ENCODE measurements at places on chromosomes 11 and 22.

DNA sequence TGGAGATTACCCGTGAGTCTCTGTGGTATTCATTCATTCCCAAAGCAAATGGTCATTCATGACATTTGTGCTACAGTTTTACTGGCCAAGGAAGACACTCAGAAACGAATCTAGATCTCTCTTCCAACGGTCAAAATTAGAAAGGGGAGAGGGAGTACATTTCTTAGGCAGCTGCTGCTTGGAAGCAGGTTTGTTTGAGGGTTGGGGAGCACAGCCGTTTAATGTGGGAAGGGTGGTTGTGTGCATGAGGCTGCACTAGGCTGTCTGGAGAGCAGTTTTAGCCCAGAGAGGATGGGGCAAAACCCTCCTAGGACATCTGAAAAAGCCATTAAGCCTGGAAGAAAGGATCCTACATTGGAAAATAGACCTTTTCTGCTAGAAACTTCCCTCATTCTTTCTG lies 29.7 kb upstream of the TIMP3 start:
- no peak for DNase-seq

GRCh38 chr11:118396097-118396501 lies 5.3 kb upstream of the ATP5MG start:
- no peak for DNase-seq

DNA sequence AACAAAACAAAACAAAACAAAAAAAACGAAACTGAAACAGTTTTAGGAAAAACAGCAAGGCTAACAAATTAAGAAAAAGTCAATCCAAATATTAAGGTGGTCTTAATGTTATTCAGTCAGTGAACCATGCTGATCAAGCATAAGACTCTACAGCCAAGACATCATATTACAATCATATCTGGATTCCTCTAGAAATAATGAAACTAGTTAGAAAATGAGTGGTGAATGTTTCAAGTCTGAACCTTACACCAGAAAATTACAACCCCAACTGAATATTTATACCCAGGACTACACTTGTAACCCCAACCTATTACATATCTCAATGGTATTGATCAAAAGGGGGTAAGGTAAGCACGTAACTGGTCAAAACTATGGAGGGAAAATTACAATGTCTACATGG lies 48.8 kb downstream of the ACAT1 start:
- no peak for DNase-seq

- DNase-seq: no peak
These were observed 2.9 kb downstream of the SYVN1 start for GRCh38 chr11:65131417-65131776.

- DNase-seq: no peak
These were observed 9.3 kb upstream of the SERPING1 start for GRCh38 chr11:57588046-57588710.

GRCh38 chr22:30902496-30903357 lies 65.8 kb downstream of the MORC2 start:
- no peak for DNase-seq

- no peak for DNase-seq
These were observed 124.0 kb downstream of the ETS1 start for GRCh38 chr11:128463371-128463829.

- DNase-seq: no peak
These were observed 110.4 kb upstream of the TIMP3 start for GRCh38 chr22:32691101-32691500.

- DNase-seq: no peak
These were observed at the start of gene ALDH3B1 for GRCh38 chr11:68010090-68011041. Gene ALDH3B1 (plus strand): TSS chr11:68010327. CDS start chr11:68015298, 4,971 bp downstream.

DNA sequence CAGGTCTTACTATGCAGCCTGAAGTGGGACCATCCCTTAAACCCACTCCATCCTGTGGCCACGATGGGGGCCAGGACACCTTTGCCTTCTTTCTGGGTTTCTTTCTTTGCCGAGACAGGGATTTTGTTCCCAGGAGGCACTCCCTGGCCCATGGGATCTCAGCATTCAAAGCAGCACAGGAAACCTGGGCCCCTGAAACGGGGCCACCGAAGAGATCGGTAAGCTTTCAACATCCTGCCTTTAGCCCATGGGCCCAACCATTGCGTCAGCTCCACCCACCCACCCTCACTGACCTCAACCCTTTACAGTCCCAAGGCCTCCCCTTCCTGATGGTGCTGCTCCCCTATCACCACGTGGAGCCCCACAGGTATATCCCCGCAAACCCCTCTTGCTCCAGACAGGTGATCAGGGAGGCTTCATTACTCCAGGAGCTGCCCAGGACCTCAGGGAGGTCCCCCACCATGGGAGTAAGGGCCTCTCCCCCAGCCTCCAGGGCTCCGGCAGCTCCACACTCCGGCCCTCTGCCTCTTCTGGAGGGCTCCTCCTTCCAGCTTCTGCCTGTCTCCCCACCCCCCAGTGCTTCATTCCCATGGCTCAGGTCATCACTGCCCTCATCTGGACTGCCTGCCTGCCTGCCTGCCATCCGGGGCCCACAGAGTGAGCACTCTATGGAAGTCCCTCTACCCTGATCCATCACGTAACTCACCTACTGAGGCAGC lies 42.0 kb upstream of the TUB start:
- DNase-seq: no peak

- DNase-seq: no peak
These were observed 6.7 kb upstream of the CAPRIN1 start for GRCh38 chr11:34044664-34045485.

- no peak for DNase-seq
These were observed 21.6 kb downstream of the SVIP start for GRCh38 chr11:22807855-22808570.

DNA sequence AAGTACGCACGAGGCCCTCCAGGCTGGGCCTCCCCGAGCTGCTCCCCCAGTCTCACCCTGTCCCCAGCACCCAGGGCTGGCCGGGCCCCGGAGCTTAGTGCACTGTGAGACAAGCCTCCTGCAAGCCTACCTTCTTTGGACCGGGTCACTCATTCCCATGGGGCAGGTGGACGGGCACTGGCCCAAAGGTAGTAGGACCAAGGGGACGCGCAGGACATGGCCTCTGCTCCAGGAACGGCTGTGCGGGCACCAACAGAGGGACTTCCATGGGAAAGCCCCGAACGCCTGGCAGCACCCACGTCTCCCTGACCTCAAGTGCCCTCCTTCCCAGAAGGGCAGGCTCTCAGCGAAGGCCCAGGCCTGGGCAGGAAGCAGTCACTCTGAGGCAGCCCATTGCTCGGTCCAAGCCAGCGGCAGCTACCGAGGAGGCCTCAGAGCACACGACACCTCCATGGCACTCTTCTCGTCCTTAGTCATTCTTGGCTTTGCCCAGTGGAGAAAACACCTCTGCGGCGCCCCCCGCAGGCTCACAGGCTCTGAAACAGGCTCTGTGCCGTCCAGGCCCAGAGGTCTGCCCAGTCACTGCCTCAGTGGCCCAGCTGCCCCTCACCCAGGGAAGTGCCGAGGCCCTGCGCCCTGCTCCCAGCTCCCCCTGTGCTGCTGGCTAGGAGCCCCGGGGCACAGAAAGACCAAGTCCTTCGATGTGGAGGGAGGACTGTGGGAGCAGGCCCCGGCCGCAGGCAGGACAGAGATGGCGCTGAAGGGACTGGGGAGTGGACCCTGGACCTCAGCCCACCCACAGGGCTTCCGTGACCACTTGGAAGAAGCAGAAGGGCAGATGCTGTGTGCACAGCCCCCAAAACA lies 3.8 kb downstream of the MOB2 start:
- no peak for DNase-seq

GRCh38 chr11:113373306-113373705 lies 14.3 kb upstream of the ANKK1 start:
- DNase-seq: no peak

DNA sequence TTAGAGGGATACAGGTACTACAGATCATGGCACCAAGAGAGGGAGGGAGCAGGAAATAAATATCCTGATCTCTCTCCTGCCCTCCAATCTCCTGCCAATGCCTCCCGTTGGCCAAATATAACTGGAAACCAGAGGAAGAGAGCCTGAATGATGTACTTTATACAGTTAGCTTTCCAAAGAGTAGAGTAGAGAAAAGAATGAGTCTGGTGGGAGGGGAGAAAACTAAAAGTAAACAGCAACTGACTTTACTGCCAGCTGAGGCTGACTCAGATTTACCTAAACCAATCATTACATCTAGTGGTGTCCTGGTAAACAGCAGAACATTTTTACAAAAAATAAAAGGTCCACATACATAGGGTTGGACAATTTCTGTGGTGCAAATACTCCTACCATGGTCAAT lies 5.1 kb downstream of the MPZL3 start:
- no peak for DNase-seq

DNA sequence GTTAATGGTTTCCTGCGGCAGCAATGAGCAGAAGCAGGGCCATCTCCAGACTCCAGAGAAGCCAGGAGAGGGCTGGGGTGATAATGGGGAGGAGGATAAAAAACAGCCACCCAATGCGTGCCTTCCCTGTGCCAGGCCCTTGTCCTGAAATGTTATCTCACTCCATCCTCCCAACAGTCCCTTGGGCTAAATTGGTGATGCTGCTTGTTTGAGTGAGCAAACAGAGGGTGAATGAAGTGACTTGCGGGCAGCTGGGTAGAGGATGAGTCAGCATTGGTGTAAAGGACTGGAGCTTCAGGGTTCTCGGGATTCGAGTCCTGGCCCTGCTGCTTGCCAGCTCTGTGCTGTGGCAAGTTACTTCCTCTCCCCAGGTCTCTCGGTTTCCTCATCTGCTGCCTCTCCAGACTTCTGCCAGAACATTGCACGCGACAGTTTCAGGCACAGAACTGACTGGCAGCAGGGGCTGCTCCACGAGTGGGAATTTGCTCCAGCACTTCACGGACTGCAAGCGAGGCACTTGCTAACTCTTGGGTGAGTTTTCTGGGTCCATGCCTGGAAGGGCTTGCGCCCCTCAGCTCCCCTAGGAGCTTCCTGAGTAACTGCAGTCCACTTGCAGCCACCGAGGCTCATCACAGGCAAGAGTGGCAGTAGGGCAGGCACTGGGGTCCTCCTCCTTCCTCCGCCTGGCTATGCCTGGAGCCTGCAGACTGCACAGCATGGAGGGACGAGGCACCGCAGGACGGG lies at the start of gene P2RY6:
Gene P2RY6 (plus strand): TSS at position 403 of the 744 bp plus-strand sequence. CDS start 24,181 bp downstream, outside the sequence.
- no peak for DNase-seq

DNA sequence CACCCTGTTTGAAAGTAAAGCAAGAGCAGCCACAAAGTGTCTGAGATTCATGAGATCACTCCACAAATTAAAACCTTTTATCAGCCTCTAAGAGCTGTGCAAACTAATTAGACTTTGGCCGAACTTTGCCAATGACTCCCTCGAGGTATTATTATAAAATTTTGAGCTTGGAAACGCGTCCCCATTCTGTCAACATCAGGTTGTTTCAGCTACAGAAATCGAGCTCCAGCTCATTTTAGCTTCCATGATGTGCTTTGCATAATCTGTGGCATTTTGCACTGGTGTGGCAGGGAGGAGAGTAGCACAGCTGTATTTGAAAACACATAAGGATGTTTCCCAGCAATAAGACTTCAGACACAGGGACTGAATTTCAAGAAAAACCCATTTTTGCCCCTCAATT lies 872.2 kb downstream of the NTM start:
- DNase-seq: no peak

DNA sequence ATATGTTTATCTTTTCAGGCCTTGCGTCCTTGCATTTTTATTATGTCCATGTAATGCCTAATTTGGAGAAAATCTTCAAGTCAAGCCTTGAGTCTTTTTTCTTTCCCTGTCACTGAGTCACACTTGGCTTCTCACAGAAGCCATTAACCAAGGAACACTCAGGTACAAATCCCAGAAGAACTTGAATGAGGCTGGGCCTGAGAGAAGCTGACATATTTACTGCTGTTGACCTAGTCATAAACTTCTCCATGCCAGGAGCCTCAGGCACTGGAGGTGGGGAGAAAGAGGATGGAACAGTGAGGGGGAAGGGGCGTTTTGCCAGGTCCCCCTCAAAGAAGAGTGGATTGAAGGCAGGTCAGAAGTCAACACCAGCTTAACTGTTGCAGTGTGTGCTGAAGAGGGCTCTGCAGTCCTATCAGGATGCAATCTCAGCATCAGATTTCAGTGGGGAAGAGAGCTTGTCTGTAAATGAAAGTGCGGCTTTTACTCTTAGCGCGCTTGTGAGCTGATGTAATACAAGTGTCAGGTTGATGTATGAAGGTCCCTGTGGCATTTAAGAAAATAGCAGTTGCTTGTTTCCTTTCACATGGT lies 526.0 kb downstream of the ETS1 start:
- DNase-seq: no peak

GRCh38 chr11:116692318-116693101 lies 80.3 kb downstream of the BUD13 start:
- no peak for DNase-seq

DNA sequence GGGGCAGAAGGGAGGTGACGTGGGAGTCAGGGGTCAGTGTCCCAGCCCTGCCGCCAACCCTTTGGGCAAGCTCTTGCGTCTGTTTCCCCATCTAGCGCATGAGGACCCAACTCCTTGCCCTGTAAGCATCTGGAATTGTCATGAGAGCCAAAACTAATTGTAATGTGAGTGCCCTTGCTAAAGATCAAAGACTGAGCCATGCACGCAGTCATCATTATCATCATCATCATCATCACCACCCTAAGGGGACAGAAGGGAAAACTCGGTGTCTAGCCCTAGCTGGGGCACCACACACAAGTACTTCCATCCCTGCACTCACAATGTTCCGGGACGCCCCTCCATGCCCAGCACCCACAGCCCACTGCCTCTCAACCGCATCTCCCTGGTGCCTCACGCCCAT lies 2.5 kb downstream of the LIF start:
- no peak for DNase-seq

DNA sequence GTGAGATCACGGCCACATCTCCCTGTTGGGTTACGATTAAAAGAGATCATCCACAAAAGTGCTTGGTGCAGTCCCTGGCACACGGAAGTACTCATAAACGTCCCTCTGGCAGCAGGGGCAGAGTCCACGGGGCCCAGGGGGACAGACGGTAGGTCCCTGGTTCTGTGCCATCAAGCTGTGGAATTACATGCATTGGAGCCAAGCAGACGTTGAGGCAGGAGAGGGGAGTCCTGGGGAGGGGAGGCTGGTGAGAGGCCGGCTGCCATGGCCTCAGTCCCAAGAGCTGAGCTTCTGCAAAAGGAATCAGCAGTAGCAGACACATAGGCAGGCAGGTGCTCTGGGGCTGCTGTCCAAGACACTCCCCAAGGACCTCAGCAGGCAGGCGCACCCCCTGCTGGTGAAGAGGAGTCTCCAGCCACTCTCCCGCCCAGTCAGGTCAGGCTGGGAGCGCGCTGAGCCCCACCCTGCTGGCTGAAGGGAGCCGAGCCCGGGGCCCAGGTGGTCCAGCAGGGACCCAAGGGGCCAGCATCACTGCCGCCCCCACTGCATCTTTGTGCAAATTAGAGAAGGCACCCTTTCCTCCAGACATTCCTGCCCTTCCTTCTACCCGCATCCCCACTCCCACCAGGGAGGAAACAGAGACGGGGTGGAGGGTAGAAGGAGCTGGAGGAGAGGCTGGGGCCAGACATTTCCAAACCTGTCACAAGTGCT lies 7.6 kb upstream of the KCTD17 start:
- no peak for DNase-seq

DNA sequence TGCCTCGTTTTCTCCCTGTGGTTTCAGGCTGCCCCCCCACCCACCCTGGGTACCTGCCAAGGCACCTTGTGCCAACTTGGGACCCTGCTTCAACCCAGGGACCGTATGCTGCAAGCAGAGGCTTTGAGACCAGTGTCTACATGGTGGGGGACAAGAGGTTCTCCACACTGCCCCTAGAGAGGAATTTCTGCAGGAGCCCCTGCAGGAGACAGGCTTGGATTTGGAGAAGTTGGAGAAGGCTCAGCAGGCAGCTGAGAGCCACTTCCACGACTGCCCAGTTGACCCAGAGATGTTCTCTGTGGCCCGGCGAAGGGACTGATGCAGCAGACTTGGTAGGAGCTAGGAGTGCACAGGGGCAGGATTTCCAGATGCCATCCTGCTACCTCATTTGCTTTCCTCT lies 20.1 kb upstream of the NNMT start:
- no peak for DNase-seq
